ENCODE measurements at places on chromosomes 16 and 17. TPM values are rescaled to one million over a fixed set of nuclear protein-coding genes. Genes with fewer than 3 reads are reported as not detected.

- DNase-seq, result no peak
These were observed 775 bp downstream of the PRPSAP2 start for GRCh38 chr17:18858567-18859245.

DNA sequence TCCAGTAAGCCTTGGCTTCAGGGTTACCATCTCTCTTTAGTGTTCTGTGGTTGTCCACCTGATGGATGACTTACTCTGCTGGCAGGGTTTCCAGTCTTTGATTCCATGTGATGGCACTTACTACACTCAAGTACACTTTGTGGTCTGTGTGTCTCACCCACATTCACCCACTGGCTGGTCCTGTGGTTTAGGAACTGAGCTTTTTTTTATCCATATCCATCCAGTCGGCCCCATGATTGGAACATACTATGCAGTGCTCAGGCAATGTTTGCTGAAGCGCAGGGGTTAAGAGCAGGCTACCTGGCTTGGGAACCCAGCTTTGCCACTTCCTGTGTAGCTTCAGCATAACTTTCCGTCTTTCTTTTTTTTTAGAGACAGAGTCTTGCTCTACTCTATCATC, 2.8 kb upstream of the FUS start:
- DNase-seq, result no peak

DNA sequence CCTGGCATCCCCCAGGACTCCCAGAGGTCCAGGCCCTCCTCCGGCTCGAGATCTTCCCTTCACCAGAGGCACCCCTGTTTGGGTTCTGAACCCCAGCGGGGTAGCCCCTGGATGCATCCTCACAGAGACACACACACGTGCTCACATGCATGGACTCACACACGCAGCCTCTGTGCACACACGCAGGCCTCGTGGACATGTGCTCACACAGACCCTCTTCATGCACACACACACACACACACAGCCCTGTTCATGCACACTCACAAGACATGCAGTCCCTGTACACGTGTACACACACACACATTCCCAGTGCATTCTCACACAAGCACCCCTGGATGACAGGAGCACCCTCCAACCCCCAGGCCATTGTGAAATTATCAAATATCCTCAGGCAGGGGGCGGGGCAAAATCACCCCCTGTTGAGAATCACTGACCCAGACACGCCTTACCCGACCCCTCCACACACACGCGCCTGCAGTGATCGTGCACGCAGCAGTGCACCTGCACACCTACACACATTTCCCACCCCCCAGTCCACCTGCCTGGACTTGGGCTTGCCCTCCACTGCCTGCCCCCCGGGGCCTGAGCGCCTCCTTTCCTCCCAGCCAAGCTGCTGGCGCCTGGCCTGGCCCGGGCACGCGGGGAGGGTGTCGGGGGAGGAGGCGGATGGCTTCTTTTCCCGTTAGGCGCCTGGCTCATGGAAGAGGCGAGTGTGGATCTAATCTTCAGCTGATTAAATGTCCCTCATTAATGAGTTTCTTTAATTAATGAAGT, 62.6 kb downstream of the ENGASE start:
- DNase-seq, result no peak

- DNase-seq, result no peak
These were observed 58.0 kb downstream of the TBX4 start for GRCh38 chr17:61510237-61510636.

DNA sequence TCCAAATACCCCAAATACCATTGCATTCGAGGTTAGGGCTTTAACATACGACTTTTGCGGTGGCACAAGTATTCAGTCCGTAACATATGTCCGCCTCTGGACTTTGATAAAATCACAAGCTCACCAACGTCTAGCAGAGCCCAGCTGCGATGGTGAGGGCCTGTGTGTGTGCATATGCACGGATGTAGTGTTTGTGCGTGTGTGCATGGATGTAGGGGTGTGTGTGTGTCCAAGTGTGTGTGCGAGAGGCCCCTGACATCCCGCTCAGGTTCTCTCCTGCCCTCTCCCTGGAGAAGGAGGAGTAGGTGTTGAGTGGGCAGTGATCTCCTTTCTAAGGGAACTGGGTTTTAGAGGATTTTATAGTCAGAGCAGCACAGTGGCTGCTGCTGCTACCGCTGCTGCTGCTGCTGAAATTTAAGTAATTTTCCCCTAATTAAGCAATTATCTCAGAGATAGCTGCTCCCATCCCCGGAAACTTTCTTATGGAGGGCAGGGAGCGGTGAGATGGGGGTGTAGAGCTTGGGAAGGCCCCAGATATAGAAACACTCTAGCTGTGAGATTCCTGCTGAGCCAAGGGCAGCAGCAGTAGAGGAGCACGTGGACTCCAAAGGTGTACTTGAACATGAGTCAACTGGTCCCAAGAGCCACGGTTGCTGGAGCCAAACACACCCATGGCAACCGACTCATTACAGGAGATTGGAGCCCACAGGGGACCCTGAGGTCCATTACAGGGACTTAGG, 121.7 kb upstream of the SDK2 start:
- no peak for DNase-seq

DNA sequence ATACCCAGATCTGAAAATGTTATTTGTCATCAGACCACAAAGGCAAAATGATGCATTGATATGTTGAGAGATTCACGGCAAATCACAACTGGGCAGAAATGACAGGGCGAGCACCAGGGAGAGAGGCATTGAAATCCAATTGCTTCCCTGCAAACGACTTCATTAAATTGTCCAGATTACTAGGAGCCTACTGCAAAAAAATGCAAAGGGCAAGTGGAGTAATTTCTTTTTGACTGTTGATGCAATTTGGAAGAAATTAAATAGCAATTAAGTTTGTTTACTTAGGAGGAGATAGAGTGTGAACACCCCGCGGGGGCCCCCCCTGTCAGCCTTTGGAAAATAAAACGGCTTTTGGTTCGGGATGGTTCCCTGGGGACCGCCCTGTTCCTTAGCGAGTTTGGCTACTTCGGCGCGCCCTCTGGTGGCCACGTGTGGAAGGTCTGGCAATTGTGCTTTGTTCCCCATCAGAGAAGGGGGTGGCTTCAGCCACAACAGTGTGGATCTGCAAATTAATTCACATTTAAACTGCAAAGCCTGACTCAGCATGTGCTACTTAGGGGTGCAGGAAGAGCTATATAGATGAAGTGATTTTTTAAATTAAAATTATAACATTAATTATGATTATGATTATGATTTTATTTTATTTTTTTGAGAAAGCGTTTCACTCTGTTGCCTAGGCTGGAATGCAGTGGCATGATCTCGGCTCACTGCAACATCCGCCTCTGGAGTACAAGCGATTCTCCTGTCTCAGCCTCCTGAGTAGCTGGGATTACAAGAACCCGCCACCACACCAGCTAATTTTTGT, 14.5 kb upstream of the TMC7 start:
- peak; percentile 76 for DNase-seq

DNA sequence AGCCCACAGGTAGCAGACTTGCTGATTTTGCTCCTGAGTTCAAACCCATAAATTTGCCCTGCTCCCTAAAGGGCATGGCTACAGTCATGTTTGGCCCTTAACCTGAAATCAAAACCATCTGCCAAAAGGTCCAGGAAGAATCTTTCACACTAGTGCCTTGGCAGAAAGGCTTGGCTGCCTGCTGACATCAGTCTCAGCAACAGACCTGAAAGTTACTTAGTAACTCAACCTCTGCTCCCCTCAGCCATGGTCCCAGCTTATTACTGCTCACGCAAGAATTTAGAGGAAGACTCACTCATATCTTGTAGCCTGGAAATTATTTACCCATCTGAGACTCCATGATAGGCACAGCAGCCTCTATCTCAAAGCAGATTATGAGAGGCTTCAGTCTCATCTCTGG, 98.0 kb upstream of the KIF2B start:
- DNase-seq, result no peak

DNA sequence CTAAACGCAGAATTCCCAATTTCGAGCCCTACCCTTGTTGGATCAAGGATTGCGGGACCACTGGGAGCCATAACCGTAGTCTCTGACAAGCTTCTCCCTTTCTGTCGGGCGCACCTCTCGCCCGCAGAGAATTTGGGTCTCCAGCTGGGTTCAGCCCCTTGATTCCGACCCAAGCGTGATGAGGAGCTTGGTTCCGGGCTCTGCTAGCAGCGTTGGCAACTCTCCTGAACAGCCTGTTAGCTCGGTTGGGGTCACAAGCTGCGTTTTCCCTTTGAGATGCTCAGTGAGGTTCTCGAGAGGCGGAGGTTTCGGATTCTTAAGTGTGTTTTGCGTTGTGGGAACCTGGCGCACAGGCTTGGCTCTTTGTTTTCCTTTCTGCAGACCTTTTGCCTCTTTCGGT, 655 bp downstream of the ATXN1L start:
- no peak for DNase-seq

GRCh38 chr17:69525920-69526841, 111.7 kb downstream of the MAP2K6 start:
- peak; percentile 11 for DNase-seq

DNA sequence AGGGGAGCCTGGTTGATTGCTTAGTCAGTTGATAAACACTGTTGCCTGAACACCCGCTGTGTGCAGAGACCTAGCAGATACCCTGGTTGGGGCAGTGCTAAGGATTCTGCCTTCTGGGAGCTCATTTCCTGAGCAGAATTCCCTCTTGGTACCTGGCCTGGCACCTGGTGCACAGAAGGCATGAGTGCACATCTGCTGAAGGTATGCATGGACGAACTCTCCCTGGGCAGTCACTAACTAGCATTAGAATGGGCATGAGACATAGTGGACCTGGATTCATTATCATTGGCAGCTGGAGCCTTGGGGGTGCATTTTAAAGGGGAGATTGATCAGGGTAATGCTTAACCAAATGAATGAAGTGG, 13.1 kb downstream of the ADCY7 start:
- DNase-seq, result no peak

GRCh38 chr17:3965118-3965800, 1.0 kb upstream of the ATP2A3 start:
- DNase-seq, result no peak

DNA sequence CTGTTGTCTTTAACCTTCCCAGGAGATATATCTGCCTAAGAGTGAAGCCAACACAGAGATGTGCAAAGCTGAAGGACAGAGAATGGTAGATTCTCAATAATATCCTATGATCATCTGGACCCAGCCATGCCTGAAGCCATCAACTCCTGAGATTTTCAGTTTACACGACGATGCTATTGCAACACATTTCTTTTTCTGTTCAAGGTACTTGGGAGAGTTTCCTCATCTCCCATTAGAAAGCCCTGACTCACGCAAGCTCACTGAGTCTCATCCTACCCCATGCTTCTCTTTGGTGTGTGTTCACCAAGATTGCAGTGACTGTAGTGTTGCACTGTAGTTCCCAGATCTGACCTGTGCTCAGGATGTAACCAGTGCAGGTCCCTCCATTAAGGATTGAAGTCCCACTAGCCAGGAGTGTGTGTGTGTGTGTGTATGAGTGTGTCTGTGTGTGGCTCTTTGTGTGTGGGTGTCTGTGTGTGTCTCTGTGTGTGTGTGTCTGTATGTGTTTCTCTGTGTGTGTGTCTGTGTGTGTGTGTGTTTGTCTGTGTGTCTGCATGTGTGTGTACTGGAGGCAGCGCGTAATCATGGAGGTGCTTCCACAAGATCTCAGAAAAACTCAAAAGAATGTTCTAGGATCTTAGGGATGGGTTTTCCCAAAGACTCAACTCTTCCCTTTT, 15.5 kb downstream of the CES1 start:
- DNase-seq, result no peak

DNA sequence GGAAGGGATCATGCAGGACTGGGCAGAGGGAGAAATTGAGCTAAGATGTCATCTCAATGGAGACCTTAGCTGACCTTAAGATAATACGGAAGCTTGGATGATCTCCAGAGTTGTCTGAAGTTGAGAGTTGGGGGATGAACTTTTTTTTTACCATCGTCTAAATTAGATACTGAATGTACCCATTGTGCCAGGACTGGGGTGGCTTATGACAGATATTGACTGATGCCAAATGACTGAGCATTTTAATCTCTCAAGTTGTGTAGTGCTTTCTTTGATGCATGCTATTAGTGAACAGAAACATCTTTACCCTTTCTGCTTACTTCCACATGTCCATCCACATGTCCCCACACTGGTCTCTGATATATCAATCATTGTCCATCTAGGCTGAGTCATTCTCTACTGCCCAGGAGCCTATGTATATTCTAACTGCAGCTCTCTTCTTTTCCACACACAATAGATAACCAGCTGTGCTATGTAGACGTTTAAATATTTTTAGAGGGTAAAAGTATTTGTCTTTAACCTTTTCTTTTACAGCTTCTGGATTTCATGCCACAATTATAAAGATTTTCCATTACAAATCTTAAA, 60.2 kb upstream of the ZKSCAN2 start:
- no peak for DNase-seq

- DNase-seq, result peak; percentile 65
These were observed 108.5 kb upstream of the XYLT1 start for GRCh38 chr16:17578981-17579874.

GRCh38 chr16:72783716-72784318, 264.1 kb downstream of the ZFHX3 start:
- DNase-seq, result no peak

- DNase-seq, result no peak
These were observed 139.8 kb downstream of the KATNIP start for GRCh38 chr16:27689711-27690110.

DNA sequence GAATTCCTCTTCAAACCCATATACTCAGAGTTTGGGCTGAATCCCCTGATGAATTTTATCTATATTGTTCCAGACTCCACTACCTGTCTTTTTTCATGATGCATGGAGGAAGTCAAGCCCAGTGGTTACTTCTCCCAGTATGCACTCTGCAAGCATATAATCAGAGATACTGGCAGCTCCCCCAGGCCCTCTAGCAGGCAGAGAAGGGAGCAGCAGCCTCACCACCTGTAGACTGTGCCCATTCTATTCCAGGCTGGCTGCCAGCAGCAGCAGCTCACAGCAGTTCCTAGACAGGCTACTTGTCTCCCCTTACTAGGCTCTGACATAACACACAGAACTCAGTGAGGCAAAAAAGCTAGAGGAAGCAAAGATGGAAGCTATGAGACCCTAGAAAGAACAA, 3.4 kb downstream of the MKS1 start:
- no peak for DNase-seq

The PCGF2 gene
- 112 TPM for total RNA-seq

The SLC5A10 gene
- total RNA-seq, result not detected

The DNAAF8 gene
- total RNA-seq, result 1.1 TPM

The SLFN11 gene
- total RNA-seq, result 2.1 TPM

The TBC1D28 gene
- 0.16 TPM for total RNA-seq

The SOX8 gene
- 6.7 TPM for total RNA-seq

The KRT12 gene
- not detected for total RNA-seq

The SGCA gene
- total RNA-seq, result not detected

The PGS1 gene
- 67.1 TPM for total RNA-seq

The KRTAP9-4 gene
- total RNA-seq, result not detected

The NTN3 gene
- total RNA-seq, result 2.5 TPM
